ENCODE measurements at places on chromosomes 13 and 19. TPM values are rescaled to one million over a fixed set of nuclear protein-coding genes. Genes with fewer than 3 reads are reported as not detected.

TUBA3C gene
- total RNA-seq = not detected

FSTL3 gene
- total RNA-seq = 115 TPM

PEX11G gene
- total RNA-seq = 1.1 TPM

SPACA6 gene
- 23.2 TPM for total RNA-seq

IGLON5 gene
- total RNA-seq = not detected

NCAN gene
- total RNA-seq = 0.19 TPM

TNFAIP8L1 gene
- 6.6 TPM for total RNA-seq

CACNA1A gene
- 0.54 TPM for total RNA-seq

ZNF738 gene
- 5.3 TPM for total RNA-seq

SIGLEC8 gene
- total RNA-seq = 0.54 TPM

LGALS4 gene
- 1.1 TPM for total RNA-seq

OR7G3 gene
- not detected for total RNA-seq

C1QTNF9 gene
- total RNA-seq = 2.4 TPM

AKAP8 gene
- 23.3 TPM for total RNA-seq

CYP2B6 gene
- total RNA-seq = not detected

N4BP2L1 gene
- total RNA-seq = 31.0 TPM

ZNF677 gene
- total RNA-seq = 22.6 TPM

PSPN gene
- 0.67 TPM for total RNA-seq

JSRP1 gene
- total RNA-seq = not detected

PDX1 gene
- total RNA-seq = not detected

ICAM3 gene
- total RNA-seq = 3.4 TPM

ERICH4 gene
- not detected for total RNA-seq
